Activated T-cell treated with anti-CD3 and anti-CD28 coated beads, Interleukin-2, amount 50 U/mL, for 72 hours (primary cell): ENCODE measurements at places on chromosomes 16 and 17. TPM values are rescaled to one million over a fixed set of nuclear protein-coding genes. Genes with fewer than 3 reads are reported as not detected.

GRCh38 chr16:50449800-50450199 is 81.0 kb upstream of the BRD7 start:
- no peaks in the 10 kb centered on the region for H3K36me3 ChIP-seq
- DNase-seq, result no peak
- no peak overlapping the region for H3K27ac ChIP-seq

- H3K4me3 ChIP-seq, result peak overlapping the region; percentile 99
- no peak for DNase-seq
- no peaks in the 10 kb centered on the region for H3K27me3 ChIP-seq
- H3K36me3 ChIP-seq, result peaks cover 6% of the 10 kb centered on the region
Measured at GRCh38 chr17:82296511-82297279, 20.7 kb downstream of the CD7 start.

- H3K27me3 ChIP-seq, result no peaks in the 10 kb centered on the region
- no peak overlapping the region for H3K4me3 ChIP-seq
- H3K4me1 ChIP-seq, result peaks cover 31% of the 10 kb centered on the region
Measured at GRCh38 chr16:3638916-3639644, 15.4 kb upstream of the DNASE1 start.

DNA sequence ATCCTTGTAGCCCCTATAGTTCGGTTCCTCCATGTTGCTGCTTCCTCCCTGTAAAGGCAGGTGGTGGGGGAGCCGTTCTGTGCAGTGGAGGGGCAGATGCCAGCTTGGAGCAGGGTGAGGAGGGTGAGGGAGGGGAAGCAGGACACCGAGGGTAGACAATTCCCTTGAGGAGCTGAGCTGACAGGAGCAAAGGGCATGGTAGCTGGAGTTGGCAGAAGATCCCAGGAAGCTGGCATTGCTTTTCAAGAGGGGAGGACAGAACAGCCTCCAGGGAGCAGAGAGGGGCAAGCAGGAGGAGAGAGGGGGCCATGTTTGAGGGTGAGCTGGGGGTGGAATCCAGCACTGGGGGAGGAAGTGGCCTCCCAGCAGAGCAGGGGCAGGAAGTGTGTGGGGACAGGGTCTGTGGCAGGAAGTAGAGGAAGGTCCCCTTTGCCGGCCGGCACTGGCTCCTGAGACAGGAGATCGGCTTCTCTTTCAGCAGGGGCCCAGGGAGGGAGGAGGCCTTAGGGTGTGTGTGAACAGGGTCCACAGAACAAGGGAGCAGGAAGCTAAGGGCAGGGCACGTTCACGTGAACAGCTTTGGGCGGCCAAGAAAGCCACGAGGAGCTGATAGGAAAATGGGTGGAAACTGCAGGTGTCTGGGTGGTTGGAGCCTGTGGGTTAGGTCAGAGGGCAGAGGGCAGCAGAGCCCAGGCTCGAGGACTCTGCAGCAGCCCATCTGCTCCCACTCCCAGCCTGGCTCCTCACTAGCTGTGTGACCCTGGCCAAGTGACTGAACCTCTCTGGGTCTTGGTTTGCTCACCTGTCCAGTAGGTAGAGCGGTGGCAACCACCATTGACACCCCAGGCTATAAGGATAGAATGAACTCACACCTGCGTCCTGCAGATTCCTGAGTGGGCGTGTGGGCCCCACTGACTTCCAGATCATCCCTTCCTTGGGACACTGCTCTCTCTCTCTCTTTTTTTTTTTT is 17.5 kb upstream of the SPNS2 start:
- peak; percentile 55 for DNase-seq
- peak overlapping the region; percentile 74 for H3K4me3 ChIP-seq
- peaks cover 50% of the 10 kb centered on the region for H3K4me1 ChIP-seq
- no peaks in the 10 kb centered on the region for H3K36me3 ChIP-seq
- H3K27me3 ChIP-seq, result no peaks in the 10 kb centered on the region

DNA sequence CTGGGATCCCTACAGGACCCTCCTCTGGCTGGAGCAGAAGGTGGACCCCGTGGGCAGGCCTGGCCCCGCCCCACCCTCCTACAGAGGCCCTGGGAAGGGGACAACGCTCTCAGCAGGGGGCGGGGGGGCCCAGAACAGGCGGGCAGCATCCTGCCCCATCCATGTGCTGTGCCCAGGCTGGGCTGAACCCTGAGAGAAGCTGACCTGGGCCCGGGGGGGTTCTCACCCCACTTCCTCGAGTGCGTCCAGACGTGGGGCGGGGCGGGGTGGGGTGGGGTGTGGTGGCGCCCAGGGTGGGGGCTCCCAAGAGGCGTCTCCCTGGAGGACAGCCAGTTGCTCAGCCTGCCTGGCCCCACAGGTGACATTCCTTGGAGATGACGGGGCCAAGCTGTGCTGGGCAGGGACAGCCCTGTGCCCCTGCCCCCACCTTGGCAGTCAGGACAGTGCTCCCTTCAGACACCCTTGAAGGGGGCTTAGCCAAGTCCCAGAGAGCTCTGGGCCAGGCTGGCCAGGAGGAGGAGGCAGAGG is 390 bp upstream of the UNC13D start:
- peaks cover 6% of the 10 kb centered on the region for H3K36me3 ChIP-seq
- H3K4me3 ChIP-seq, result peak overlapping the region; percentile 91
- DNase-seq, result no peak
- no peaks in the 10 kb centered on the region for H3K27me3 ChIP-seq
- H3K27ac ChIP-seq, result peak overlapping the region; percentile 38
- peaks cover 19% of the 10 kb centered on the region for H3K4me1 ChIP-seq

- no peaks in the 10 kb centered on the region for H3K36me3 ChIP-seq
- no peak overlapping the region for H3K27ac ChIP-seq
- H3K4me1 ChIP-seq, result peaks cover 45% of the 10 kb centered on the region
- no peak overlapping the region for H3K4me3 ChIP-seq
Measured at GRCh38 chr16:337975-338575, 14.4 kb downstream of the AXIN1 start.

DNA sequence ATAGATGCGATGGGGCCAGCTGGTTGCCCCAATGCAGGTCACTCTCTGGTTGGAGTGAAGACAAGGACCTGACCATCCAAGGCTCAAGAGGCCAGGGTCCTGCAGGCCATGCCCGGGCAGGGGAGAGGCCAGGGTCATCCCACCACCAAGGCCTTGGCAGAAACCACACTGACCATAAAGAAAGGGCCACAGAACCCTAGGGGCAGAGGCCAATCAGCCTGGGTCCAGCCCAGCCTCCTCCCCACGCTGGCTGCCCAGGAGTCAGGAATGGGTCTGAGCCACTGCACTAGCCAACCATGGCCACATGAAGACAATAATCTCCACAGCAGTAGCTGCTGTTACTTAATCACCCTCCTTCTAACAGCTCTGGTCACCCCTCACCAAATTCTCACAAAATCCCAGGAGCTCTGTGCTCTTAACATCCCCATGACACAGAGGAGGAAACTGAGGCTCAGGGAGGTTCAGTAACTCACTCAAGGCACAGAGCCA is 10.2 kb upstream of the BCAR1 start:
- DNase-seq, result no peak
- H3K27me3 ChIP-seq, result peaks cover 35% of the 10 kb centered on the region
- no peak overlapping the region for H3K4me3 ChIP-seq
- H3K27ac ChIP-seq, result no peak overlapping the region
- H3K36me3 ChIP-seq, result no peaks in the 10 kb centered on the region

DNA sequence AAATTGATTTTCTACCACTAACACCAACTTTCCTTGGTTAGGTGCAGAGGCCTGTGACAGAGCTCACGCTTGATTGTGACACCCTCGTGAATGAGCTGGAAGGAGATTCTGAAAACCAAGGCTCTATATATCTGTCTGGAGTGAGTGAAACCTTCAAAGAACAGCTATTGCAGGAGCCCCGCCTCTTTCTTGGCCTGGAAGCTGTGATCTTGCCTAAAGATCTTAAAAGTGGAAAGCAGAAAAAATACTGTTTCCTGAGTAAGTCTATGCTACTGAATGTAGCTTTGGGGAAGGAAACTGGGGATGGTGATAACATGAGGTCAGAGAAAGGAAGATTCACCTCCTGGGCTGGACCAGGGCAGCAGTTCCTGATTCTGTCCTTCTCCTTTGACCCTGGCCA is 38.3 kb downstream of the REXO5 start:
- peak overlapping the region; percentile 44 for H3K27ac ChIP-seq
- DNase-seq, result no peak
- peaks cover 18% of the 10 kb centered on the region for H3K4me1 ChIP-seq
- H3K4me3 ChIP-seq, result no peak overlapping the region
- no peaks in the 10 kb centered on the region for H3K27me3 ChIP-seq
- H3K36me3 ChIP-seq, result peaks cover 8% of the 10 kb centered on the region

GRCh38 chr16:87342978-87343752 is 26.0 kb upstream of the C16orf95 start:
- no peak overlapping the region for H3K4me3 ChIP-seq
- H3K4me1 ChIP-seq, result peaks cover 17% of the 10 kb centered on the region
- H3K27me3 ChIP-seq, result no peaks in the 10 kb centered on the region
- peak overlapping the region; percentile 49 for H3K27ac ChIP-seq

DNA sequence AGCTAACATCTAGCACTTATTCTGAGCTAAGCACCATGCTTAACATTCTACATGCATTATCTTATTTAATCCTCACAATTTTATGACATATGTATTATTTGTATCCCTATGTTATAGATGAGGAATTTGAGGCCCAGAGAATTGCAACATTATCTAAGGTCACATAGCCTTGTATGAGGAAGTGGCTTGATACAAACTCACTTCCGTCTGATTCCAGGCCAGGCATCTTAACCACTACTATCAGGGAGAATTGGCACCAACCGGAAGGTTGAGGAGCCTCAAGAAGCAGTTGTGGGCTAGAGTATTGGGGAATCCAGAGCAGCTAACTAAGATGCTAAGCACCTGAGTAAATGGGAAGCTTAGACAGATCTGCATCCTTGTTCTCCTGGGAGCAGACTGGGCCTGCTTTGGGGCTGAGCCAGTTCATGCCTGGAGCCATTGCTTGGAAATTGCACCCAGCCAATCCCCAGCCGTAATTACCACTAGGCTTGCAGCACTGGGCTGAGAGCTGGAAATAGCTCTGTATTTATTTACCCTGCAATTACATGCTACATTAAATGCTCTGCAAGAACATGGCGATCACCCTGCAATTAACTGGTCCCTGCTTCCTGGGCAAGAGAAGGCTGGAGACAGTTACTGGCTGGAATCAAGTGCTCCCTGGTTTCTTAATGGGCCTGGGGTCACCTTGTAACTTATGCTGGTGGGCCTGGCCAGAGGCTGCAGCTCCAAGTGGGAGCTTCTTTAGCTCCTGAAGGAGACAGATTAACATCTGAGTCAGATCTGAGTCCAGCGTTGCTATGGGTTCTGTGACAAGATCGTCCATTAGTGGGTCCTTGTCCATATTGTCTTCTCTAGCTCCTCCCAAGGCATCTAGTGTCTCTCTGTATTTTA is 273.1 kb upstream of the CCL2 start:
- H3K27ac ChIP-seq, result no peak overlapping the region
- no peaks in the 10 kb centered on the region for H3K27me3 ChIP-seq
- no peaks in the 10 kb centered on the region for H3K36me3 ChIP-seq
- H3K4me3 ChIP-seq, result no peak overlapping the region
- no peaks in the 10 kb centered on the region for H3K4me1 ChIP-seq

DNA sequence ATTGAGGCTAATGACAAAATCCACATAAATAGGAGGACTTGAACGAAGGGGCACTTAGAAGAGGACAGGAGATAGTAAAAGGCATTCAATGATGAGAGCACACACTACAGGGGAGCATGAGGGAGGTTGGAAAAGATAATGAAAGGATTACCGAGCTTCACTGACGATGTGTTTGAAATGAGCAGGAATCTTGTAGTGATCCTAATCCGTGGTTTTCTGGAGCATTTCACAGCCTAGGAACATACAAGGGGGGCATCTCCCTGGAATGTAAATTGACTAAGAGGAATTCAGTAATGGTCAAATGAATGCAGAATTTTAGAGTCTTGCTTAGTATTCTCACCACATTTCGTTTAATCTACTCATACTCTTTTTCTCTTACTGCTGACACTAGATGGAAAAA is 5.2 kb downstream of the ATMIN start:
- no peaks in the 10 kb centered on the region for H3K27me3 ChIP-seq
- H3K4me3 ChIP-seq, result no peak overlapping the region
- peaks cover 11% of the 10 kb centered on the region for H3K36me3 ChIP-seq

GRCh38 chr16:68754084-68754792 is 17.1 kb downstream of the CDH1 start:
- peak overlapping the region; percentile 52 for H3K4me3 ChIP-seq
- no peak overlapping the region for H3K27ac ChIP-seq
- H3K36me3 ChIP-seq, result peaks cover 1% of the 10 kb centered on the region
- H3K4me1 ChIP-seq, result peaks cover 83% of the 10 kb centered on the region
- DNase-seq, result no peak

- H3K27me3 ChIP-seq, result no peaks in the 10 kb centered on the region
- DNase-seq, result no peak
- peaks cover 35% of the 10 kb centered on the region for H3K36me3 ChIP-seq
- H3K4me1 ChIP-seq, result peaks cover 80% of the 10 kb centered on the region
- no peak overlapping the region for H3K4me3 ChIP-seq
- peak overlapping the region; percentile 75 for H3K27ac ChIP-seq
Measured at GRCh38 chr17:44212507-44213402, 6.7 kb downstream of the UBTF start.

- H3K4me3 ChIP-seq, result no peak overlapping the region
- no peaks in the 10 kb centered on the region for H3K27me3 ChIP-seq
- H3K36me3 ChIP-seq, result peaks cover 2% of the 10 kb centered on the region
- DNase-seq, result no peak
- no peaks in the 10 kb centered on the region for H3K4me1 ChIP-seq
Measured at GRCh38 chr16:74931445-74931844, 53.5 kb downstream of the WDR59 start.

- H3K4me1 ChIP-seq, result no peaks in the 10 kb centered on the region
- no peak for DNase-seq
- H3K36me3 ChIP-seq, result no peaks in the 10 kb centered on the region
- no peak overlapping the region for H3K27ac ChIP-seq
Measured at GRCh38 chr17:62219221-62219899, 154.3 kb upstream of the MED13 start.

DNA sequence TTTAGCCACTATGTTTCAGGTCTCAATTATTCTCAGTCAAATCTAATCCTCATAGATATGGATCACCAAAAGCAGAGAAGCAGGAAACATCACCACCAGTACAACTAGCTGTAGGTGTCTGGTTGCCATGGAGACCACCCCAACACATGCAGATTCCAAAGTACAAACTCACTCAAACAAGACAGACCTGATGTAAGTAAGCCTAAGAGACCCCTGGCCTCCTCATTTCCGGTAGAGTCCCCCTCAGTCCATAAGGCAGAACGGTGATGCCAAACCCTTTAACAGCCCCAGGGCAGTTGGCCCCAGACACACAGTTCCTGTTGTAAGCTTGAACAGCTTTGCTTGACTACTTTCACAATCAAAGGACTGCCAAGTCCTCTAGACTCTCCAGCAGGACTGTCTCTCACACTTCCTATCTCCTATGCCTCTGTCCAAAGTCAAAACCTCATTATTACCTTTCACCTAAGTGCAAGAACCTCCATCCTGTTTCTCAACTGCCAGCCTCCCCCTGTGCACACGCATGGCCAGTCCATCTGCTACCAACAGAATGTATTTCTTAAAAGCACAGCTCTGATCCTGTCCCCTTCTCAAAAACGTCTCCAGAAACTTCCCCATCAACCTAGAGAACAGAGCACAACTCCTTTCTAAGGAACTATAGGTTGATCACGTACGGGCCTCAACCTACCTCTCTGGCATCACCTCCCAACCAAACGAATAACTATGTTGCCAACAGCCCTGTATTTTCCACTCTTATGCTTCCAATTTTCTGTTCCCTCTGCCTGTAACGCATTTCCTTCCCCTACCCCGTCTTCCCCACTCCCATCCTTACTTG is 23.9 kb downstream of the SLC39A11 start:
- peaks cover 6% of the 10 kb centered on the region for H3K36me3 ChIP-seq
- H3K4me1 ChIP-seq, result peaks cover 6% of the 10 kb centered on the region
- no peaks in the 10 kb centered on the region for H3K27me3 ChIP-seq
- DNase-seq, result no peak
- no peak overlapping the region for H3K27ac ChIP-seq

FGF11 gene
- 4.9 TPM for total RNA-seq

RDM1 gene
- 7.6 TPM for total RNA-seq

KRT33B gene
- total RNA-seq, result not detected

RPUSD1 gene
- total RNA-seq, result 14.0 TPM

SULT1A3 gene
- total RNA-seq, result 20.1 TPM

ITGAX gene
- 146 TPM for total RNA-seq

MAF gene
- 46.7 TPM for total RNA-seq

CCT6B gene
- total RNA-seq, result 2.8 TPM

CMTM2 gene
- total RNA-seq, result 1.2 TPM
